ENCODE measurements at places on chromosomes 16 and 17.

- DNase-seq: no peak
Observed at GRCh38 chr16:75653922-75654321, 6.3 kb downstream of the TERF2IP start.

- DNase-seq: no peak
Observed at GRCh38 chr17:62899361-62899760, 66.7 kb upstream of the TANC2 start.

DNA sequence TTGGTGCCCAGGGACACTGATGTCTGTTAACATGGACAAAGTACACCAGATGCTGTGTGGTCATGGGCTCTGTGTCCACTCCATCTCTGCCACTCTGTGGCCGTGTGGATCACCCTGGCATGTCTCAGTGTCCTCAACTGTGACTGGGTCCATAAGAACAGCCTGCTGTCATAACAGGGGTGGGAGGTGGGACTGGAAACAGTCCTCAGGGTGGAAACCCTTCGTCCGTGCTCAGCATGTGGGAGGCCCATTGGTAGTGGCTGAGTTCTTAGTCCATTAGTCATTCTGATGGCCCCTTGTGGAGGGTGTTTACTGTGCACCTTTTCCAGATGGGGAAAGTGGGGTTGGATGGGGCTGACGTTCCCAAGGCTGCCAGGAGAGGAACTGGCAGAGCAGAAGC lies 12.8 kb downstream of the FLYWCH2 start:
- no peak for DNase-seq

- DNase-seq: no peak
Observed at GRCh38 chr16:89864527-89864820, 8.9 kb upstream of the TCF25 start.

DNA sequence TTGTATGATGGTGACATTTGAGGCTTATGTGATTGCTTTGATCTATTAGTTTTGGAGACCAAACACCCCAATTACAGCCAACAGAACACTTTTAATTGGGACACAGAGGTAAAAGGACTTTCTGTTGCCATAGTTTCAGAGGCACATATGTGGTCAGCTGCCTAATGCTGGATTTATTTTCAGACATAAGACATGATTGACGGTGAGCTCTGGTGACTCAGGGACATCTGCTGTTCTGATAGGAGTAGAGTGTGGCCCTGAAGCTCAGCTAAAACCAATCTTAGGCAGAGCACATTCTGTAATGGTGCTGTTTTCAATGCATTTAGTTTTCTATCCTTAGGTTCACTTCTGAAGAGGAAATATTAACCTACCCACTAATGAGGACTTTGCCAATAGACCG lies 247.1 kb downstream of the UTP18 start:
- no peak for DNase-seq

GRCh38 chr17:41049110-41049509 lies 2.0 kb upstream of the KRTAP2-1 start:
- DNase-seq: no peak

GRCh38 chr16:15952265-15952711 lies 2.9 kb downstream of the ABCC1 start:
- no peak for DNase-seq

GRCh38 chr17:31695456-31696090 lies 163.5 kb downstream of the COPRS start:
- no peak for DNase-seq

DNA sequence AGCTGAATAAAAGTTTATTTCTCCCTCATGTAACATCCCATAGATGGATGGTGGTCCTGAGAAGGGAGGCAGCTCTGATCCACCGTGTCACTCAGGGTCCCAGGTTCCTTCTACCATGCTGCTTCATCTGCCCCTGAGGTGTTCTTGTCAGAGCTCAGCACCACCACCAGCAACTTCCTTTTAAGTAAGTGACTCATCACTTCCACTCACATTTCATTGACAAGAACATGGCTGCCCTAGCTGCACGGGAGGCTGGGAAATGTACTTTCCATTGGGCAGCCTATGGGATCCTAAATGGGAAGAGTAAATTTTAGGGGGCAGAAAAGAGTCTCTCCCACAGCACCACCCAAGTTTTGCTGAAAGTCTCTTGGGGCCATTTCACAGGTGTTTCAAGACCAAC lies 134.7 kb downstream of the USP31 start:
- no peak for DNase-seq

DNA sequence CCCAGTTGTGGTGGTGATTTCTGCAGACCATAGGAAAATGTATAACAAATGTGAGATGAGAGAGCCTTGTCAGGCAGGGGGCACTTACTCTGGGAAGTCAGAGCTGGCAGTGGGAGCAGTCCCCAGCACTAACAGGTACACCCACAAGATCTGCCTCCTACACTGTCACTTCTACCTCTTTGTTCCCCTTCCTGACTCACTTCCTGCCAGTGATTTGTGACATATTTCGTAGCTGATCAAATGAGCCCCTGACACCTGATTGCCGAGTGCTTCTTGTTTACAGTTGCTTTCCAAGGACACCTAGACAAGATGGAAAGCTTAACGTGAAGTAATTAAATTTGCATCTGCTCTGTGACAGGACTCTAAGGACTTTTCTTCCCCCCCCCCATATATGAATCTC lies 40.5 kb downstream of the FTO start:
- DNase-seq: no peak

DNA sequence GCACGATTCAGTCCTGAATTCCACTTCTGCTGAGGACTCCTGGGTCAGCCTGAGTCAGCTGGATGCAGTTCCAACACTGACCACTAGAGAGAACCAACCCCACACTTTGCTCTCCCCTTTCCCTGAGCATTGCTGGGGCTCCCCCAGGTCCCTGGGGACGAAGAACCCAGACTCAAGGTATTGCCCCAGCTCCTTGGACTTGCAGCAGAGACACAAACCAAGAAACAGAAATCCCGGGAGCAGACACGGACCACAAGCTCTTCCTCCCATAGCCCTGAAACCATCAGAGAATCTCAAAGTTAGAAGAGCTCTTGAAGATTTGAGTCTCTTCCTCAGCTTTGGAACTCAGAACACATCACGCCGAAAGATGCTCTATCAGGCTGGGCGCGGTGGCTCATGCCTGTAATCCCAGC lies 678 bp upstream of the GH1 start:
- peak; percentile 20 for DNase-seq

DNA sequence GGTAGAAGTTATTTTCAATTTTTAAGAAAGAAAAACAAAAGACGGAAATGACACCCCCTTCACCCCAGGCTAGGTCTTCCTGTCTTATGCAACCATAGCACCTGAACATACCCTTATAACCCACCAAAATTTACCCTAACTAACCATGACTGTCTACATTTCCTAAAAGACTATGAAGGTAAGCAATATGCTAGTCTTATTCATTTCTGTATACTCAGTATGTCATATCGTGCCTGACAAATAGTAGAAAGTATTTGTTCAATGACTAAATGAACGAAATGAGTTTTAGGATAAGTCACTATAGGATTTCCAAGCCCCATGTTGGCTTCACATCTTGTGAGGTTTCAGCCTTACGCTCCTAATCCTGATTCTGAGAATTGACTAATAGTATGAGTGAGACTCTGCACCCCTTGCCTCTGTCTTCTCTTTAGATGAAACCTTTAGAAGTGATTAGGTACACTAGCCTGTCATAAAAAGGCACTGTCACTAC lies 6.5 kb downstream of the ADAT1 start:
- DNase-seq: no peak

DNA sequence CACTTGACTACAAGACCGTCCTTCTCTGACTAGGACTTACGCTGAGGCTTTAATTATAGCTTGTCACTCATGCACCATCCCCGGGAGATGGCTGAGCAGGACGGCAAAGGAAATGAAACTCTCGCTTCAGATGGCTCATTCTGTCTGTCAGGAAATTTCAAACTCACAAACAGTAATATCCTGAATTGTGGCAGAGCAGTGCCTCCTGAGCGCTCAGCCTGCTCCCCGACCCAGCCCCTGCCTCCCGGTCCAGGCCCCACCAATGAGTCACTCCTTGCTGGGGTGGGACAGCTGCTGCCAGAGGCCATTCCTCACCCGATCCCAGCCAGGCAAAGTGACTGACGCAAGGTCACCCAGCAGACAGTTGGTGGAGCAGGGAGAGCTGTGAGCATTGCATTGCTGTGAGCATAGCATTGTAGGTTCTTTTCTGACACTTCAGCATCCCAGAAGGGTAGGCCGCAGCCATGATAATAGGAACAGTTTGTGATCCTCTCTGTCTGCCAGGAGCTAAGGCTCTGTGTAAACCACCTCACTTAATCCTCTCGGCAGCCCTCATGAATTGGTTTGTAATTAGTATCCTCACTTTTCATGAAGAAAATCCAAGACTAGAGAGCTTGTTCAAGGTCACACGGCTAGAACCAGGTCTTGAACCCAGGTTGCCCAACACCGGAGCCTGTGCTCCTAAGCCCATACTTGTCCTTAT lies 20.9 kb downstream of the CCDC182 start:
- no peak for DNase-seq

GRCh38 chr17:30323262-30323894 lies 10.5 kb downstream of the TMIGD1 start:
- no peak for DNase-seq

- no peak for DNase-seq
Observed at GRCh38 chr16:5034167-5034523, 410 bp upstream of the NAGPA start.

GRCh38 chr16:10965440-10966061 lies 21.2 kb downstream of the CLEC16A start:
- DNase-seq: no peak

DNA sequence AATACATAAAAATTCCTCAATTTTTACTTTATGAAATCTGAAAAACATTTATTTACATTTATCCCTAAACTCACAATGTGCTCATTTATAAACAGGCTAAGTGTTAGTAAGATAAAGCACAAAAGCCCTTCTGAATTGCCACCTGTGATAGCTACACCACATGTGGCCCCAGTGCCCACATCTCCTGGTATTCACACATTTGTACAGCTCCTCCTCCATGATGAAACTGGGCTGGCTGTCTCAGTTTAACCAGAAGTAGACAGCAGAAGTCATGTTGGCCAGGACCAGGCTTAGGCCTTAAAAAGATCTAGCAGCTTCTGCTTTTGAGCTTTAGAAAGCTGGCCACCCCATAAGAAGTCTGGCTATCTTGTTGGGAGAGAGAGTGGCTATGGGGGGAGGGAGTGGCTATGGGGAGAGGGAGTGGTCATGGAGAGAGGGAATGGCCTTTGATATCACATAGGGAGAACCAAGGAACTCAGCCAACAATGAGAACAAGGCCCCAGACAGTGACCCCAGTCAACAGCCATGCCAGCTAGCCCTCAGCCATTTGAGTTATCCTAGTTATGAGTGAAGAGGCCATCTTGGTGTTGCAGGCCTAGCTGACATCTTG lies 47.4 kb downstream of the CEP95 start:
- no peak for DNase-seq

DNA sequence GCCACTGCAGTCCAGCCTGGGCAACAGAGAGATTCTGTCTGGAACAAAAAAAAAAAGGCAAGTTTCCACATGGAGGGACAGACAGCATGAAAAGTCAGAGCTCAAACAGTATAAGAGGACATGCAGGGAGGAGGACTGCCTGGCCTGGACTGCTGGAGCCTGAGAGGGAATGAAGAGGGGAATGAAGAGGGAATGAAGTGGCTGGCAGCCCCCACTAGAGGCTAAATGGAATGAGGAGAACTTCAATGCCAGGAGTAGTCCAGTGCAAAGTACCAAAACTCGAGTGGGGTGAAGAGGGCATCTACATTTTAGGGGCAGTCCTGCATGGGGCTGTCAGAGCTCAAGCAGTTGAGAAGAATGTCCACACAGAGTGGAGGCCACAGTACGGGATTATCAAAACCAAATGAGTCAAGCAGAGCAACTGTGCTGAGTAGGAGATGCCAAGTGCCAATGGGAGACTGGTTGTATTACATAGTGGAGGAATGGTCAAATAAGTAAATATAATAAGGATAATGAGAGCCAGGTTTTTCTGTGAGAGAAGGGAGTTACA lies 22.9 kb downstream of the IKZF3 start:
- no peak for DNase-seq

DNA sequence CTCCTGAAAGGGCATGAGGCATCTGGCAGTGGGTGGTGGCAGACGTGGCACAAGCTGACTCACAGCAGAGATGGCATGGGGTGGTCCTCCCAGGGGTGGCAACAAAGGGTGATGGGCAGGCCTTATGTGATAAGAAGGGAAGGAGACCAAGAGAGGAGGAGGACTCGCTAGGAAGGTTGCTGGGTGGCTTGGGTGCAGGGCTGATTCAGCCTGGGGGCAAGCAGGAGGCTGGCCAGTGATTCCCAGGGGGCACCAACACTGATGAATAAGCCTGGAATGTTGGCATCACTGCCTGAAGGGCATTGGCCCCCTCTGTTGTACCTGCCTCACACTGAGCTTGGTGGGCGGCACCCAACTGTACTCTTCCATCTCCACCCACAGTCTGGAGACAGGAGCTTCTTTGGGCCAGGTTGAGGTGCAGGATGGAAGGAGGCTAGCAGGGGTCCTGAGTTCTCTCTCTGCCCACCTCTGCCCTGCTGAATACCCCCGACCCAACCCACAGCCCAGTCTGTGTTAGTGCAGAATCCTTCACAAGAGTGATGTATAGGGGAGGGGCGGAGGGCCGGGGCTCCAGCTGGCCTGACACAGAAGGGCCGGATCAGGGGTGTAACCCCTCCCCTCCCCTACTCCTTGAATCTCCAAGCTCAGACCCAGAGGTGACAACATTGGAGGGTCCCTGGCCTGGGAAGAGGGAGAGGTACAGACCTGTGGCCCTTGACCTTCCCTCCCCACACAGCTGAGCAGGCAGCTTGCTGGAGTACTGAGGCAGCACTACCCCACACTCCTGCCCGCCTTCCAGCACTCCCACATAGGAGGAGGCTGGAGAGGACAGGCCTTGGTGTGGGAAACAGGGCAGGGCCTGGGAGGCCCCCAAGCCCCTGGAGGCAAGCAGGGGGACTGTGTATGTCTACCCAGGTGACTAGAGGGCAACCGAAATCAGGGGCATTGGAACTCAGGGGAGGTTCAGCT lies 2.6 kb downstream of the STAC2 start:
- DNase-seq: no peak

DNA sequence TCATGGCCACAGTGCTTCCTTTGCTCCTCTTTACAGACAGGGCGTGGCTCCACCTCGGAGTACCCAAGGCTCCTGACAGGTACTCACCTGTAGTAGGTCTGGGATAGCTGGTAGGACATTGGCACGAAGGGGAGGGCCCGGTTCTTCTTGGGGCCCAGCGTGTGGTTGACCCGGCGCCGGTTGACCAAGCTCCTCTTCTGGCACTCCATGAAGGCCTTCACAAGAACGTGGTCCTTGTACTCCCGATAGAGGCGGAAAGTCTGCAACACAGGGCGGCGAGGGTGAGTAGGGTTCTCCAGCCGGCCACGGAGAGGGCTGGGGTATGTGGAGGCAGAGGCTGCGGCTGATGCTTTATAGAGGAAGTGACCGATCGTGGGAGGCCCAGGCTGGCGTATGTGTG lies 69.7 kb downstream of the IL21R start:
- no peak for DNase-seq

GRCh38 chr16:88758944-88759244 lies 26.1 kb downstream of the PIEZO1 start:
- no peak for DNase-seq

GRCh38 chr17:43151880-43152456 lies 19.0 kb upstream of the NBR1 start:
- DNase-seq: no peak

Measured in GOT3 (cell line).